ENCODE measurements at places on chromosomes 6 and 20.

DNA sequence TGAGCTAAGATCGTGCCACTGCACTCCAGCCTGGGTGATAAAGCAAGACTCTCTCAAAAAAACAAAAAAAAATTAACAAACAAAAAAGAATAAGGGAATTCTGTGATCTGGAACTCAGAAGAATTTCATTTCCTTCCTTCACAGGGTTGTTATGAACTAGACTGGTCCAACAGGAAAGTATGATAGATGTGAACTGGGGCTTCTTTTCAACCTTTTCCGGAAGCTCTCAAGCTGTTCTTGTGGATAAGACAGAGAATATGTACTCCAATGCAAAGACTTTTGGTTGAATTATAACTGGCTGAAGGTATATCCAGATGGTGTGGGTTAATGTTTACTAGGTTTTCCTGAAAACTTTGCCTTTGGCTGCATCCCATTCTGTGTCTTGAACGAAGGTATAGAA lies 5.3 kb downstream of the RNF8 start:
- no peak for DNase-seq

GRCh38 chr20:4216142-4216735 lies 200.9 kb upstream of the RNF24 start:
- DNase-seq: no peak

GRCh38 chr6:40668203-40668602 lies 81.0 kb upstream of the LRFN2 start:
- DNase-seq: no peak

DNA sequence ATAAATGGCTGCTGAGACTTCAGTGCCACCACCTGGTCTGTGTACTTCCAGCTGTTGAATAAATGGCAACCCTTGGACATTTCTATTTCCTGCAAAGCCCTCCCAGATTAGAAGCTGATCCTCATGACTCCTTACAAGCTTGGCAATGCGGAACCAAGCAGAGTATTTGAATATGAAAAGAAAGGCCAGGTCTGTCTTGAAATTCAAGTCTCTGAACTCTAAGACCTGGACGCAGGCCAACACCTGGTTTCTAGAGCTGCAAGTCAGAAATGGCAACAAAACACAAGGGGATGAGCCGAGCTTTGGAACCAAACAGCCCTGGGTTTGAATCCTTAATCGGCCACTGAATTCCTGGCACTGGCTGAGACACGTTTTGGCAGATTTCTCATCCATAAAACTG lies 353.4 kb downstream of the PTPRT start:
- no peak for DNase-seq

- no peak for DNase-seq
Observed at GRCh38 chr20:57243480-57244220, 22.8 kb downstream of the BMP7 start.
